ENCODE measurements at places on chromosomes 6 and 20.

DNA sequence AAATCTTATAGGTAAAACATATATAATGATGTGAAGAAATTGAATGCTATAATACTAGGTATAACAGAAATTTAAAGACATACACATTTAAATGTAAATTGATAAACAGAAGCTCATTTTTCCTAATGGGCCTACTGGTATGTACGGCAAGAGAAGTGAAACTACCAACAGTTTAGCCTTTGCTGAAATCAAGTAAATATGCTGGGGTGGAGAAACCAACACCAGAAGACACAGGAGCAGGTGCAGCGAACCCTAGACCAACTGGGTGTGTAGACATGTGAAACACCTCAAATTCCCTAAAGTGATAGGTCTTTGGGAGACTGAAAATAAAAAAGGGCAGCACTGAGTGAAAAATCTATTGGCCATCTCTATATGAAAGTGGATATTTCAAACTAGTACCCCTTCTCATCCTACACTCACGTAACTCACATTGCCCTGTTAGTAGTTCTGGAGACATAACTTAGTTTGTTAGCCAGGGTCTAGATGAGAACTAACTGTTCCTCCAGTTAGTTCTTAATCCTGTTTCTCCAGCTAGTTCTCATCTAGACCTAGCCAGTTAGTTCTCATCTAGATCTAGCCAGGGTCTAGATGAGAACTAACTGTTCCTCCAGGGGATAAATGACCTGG, 53.1 kb downstream of the SLC35D3 start:
- DNase-seq = no peak

DNA sequence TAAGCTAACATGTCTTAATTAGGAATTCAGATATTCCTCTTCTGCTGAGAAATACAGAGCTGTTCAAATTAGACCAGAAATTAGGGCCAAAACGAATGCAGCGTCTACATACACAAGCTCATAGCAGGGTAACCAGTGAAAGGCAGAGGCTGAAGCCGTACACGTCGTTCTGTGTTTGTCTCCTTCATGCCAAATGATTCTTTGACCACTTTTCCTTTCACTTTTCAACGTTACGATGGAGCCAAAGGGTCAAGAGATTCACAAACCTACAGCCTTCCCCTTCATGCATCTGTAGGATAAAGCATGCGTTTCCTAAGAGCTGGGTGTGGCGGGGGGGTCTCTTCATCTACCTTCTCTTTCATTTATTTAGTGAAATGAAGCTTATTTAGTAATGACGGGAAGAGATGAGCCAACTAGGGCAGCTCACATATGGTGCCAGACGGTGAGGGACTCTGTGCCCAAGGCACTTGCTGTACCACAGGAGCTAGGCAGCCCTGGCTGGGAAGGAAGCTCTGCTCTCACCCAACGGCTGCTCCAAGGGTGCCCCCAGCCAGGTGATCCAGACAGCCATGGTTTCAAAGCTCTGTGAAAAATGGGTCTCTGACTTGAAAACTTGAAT, 178.0 kb downstream of the ATXN1 start:
- no peak for DNase-seq

- DNase-seq = no peak
Observed at GRCh38 chr6:29617782-29618554, 15.0 kb downstream of the GABBR1 start.

DNA sequence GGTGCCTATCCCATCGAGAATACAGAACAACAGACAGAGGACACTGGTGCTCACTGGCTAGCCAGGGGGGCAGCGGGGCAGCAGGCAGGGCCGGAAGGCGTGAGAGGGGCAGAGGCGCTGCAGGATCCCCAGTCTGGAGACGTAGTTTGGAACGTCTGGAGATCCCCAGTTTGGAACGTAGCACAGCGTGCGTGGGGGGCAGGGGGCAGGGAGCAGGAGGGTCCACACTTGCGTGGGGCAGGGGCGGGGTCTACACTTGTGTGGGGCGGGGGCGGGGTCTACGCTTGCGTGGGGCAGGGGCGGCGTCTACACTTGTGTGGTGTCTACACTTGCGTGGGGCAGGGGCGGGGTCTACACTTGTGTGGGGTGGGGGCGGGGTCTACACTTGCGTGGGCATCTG, 107.2 kb downstream of the DACT2 start:
- DNase-seq = no peak
